ENCODE measurements at places on chromosomes 7 and 10.

GRCh38 chr7:37230221-37230620 is 218.4 kb downstream of the ELMO1 start:
- no peak for DNase-seq

- no peak for DNase-seq
Observed at GRCh38 chr7:159246702-159247480, 102.2 kb upstream of the VIPR2 start.

DNA sequence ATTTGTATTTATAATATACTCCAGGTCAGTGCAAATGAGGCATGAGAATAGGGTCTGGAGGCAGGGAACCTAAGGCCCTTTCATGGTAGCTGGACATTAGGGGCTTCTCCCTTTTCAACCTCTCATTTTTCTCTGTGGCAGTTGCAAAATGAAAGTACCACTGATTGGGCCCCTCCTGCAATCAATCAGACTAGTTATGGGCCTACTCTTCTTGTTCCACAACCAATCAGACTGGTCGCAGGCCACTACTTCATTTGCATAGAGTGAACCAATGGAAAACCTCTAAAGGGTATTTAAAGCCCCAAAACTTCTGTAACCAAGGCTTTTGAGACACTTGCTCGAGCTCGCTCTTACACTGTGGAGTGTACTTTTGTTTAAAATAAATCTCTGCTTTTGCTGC is 10.0 kb upstream of the PRPS1L1 start:
- DNase-seq: no peak

GRCh38 chr10:89916468-89917215 is 215.3 kb downstream of the KIF20B start:
- peak; percentile 58 for DNase-seq

- DNase-seq: no peak
Observed at GRCh38 chr10:75593692-75594556, 162.5 kb downstream of the LRMDA start.

DNA sequence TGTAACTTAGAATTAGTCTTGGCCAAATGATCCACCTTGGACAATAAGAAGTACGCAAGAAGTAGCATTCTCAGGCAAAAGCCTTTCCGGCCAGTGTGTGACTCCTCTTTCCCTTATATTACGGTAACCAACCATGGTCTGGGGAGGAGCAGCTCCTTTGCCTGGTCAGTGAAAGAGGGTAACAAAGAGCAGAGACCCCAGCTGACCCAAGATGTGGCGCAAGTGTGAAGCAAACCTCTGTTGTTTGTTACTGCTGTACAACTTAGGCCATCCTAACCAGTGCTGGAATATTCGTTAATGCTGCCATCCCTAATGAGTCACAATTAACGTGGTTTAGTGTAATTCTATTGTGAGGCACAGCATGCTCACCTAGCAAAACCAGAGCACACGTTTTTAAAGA is 44.0 kb downstream of the HIPK2 start:
- DNase-seq: no peak

DNA sequence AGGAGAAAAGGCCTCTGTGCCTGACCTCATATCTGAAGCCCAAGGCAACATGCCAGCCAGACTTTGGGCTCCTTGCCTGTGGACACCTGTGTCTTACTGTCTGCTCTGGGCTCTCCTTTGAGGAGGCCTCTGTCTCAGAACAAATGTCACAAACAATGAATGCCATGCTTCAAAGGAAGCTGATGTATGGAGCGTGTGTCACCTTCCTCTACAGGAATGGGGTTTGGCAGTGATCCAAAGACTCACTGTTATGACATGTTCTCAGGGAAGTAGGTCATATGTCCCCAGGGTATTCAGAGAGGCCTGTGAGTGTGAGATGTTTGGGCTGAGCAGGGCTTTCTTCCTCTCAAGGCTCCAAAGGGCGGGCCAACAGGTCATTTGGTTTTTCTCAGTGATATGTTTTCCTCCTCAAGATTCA is 38.4 kb downstream of the PTPRE start:
- DNase-seq: peak; percentile 3

GRCh38 chr10:116732573-116732972 is 9.8 kb downstream of the HSPA12A start:
- DNase-seq: no peak

DNA sequence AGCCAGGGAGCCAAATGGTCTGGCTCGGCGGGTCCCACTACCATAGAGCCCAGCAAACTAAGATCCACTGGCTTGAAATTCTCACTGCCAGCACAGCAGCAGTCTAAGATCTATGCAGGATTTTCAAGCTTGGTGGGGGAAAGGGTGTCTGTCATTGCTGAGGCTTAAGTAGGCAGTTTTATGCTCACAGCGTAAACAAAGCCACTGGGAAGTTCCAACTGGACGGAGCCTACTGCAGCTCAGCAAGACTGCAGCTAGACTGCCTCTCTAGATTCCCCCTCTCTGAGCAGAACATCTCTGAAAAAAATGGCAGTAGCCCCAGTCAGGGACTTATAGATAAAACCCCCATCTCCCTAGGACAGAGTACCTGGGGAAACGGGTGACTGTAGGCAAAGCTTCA is 277.6 kb upstream of the PHF14 start:
- no peak for DNase-seq

GRCh38 chr10:130580975-130581374 is 444.8 kb downstream of the GLRX3 start:
- no peak for DNase-seq

GRCh38 chr7:114939484-114940097 is 17.7 kb downstream of the MDFIC start:
- DNase-seq: no peak

- DNase-seq: no peak
Observed at GRCh38 chr10:108203905-108204527, 1039.5 kb upstream of the SORCS1 start.

DNA sequence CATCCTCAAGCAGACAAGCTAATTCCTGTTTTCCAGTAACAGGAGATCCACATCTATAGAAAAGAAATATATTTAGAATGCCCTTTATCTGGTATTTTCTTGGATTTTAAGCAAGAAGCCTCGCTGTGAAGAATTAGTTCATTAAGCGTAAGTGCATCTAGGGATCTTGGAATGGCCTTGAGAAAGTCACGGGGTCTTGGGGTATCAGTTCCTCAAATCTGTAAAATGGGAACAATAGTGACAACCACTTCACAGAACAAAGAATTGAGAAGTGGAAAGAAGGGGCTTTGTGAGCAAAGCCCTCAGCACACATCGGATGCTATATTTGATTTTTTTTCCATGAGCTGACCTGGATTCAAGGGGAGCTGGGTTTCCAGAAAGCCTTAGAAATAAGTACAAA is 32.3 kb upstream of the WDFY4 start:
- DNase-seq: no peak

DNA sequence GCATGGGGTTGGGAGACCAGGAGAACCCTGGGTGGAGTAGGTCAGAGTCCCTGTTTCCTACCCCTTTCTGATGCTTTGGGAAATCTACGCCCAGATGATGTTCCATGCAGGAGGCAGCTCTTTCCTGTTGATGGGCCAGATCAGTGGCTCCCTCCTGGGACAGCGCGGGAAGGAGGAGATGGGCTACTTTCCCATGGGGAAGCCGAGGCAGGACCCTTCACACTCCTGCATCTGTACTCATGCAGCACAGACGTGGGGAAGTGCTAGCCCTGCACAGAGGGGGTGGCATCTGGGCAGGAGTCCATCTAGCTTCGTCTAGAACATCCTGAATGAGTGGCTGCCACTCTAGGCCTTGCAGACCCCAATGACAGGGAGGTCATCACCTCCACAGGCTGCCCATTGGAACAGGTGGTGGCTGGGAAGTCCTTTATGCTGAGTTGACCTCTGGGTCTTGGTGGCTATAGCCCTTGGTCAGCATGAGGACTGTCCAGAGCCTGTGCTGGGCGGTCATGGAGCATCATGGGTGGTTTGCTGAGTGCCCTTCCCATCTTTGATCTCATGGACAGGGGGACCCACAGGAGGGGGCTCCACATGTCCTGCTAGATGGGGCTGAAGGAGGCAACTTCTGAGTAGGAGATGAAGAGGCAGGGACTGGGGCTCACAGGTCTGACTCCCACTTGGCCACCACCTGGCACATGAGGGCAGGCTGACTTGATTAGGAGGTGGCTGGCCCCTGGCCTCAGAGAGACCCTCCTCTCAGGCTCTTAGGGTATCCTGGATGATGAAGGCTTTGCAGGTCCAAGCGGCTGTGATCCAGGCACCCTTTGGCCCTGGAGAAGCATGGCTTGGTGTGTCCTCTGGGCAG is 24.6 kb downstream of the RAMP3 start:
- no peak for DNase-seq

DNA sequence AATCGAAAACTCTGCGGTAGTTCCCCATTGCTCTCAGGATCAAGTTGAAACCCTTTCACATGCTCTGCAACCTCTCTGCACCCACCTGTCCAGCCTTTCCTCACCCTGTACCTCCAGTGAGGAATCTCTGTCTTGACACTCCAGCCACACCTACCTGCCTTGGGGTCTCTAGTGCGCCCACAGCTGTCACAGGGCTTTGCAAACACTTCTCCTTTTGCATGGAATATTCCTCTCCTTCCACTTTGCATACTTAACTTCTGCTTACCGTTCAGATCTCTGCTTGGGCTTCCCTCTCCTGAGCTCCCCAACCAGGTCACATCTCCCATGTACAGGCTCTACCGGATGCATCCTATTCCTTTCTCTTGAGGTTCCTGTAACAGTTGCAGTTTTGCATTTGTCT is 6.6 kb upstream of the ZYX start:
- DNase-seq: no peak

DNA sequence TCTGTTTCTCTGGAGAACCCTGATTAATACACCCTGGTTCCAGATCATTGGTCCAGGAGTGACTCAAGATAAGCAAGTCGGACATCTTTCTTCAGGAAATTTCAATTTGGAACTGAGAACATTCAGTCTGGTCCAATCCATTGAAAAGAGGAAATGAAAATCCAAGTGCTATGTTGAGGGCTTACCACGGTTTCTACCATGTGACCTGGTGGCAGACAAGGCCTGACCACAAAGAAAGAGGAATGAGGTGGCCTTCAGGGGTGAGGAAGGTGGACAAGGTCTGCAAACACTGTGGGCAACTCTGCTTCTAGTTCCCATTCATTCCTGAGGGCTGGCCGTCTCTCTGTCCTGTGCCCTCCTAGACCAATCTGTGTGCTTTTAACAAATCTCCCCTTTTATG is 149.2 kb upstream of the GHITM start:
- no peak for DNase-seq

DNA sequence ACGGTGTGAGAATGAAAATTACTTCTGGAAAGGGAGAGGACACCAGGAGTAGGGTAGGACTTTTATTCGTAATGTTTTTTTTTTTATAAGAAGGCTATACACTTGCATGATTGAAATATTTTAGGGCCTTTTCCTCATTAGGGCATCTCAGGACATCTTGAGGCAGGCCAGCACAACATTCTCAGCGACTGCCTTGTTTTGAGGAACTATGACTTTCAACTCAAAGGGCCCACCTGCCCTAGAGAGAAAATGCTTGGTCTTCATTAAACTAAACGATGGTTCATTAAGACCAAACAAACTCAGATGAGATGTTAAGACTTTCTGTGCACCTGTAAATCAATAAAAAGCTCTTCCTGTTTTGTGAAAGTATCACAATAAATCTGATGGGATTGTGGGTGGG is 11.3 kb downstream of the NOD1 start:
- no peak for DNase-seq

DNA sequence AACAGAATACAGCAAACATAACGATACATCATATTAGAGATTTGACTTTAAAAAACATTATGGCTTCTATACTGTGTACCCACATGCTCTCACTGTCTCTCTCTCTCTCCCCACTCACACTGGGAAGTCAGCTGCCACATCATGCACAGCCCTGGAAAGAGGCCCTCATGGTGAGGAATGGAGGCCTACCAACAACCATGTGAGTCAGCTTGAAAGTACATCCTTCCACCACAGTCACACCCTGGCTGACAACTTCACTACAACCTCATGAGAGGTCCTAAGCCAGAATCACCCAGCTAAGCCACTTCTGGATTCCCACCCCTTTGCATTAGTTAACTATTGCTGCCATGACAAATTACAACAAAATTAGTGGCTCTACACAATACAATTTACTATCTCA is 23.3 kb upstream of the GPR22 start:
- DNase-seq: no peak

DNA sequence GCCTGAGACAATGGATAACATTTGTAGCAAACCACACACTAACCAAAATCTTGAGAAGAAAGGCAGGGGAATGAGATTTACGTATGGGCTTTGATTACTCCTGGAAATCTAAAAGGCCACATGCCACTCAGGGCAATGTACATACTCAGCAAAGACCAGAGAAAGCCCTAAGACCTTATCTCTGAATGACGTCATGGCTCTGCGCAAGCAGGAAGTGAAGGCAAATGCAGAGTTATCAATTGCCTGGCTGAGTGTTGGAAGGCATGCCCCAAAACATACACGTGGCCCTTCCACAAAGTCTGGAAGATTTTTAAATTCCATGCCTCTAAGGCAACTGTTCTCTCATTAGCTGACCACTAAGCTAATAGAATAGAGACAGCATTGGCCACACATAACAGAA is 90.9 kb upstream of the NRBF2 start:
- DNase-seq: no peak

DNA sequence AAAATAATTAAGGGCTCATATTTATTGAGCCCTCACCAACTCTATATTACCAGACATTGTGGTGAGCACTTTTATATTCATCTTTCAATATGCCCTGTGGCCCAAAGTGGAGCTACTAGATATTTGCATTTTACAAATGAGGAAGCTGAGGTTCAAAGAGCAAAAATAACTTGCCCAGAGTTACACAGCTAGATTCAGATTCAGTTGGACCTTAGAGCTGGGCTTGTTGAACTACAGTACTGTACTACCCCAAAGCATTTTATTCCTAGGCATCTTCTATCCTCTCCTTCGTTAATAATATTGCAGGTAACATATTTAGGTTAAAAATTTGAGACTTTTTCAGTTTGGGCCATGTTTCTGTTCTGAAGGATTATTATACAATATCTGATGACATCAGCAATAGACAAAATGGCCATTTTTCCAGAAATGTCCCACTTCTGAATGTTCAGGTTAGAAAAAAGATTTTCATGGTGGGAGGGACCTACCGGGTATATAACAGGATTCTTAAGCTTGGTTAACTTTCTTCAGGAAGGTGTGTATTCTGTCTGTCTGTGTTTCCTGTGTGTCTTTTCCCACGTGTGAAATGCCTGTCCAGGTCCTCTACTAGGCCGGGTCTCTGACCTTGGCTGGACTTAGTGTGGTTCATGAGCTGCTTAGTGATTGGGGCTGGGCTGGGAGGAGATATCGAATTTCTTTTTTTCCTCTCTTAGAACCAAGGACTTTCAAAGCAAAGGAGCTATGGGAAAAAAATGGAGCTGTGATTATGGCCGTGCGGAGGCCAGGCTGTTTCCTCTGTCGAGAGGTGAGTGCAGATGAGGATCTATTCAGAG is 13.6 kb downstream of the PRXL2A start:
- no peak for DNase-seq

Data from T1000 (cell line).